ENCODE measurements at places on chromosomes 3 and 15.
A peak's percentile ranks its signal among the peaks of the same experiment; 100 is the strongest.

DNA sequence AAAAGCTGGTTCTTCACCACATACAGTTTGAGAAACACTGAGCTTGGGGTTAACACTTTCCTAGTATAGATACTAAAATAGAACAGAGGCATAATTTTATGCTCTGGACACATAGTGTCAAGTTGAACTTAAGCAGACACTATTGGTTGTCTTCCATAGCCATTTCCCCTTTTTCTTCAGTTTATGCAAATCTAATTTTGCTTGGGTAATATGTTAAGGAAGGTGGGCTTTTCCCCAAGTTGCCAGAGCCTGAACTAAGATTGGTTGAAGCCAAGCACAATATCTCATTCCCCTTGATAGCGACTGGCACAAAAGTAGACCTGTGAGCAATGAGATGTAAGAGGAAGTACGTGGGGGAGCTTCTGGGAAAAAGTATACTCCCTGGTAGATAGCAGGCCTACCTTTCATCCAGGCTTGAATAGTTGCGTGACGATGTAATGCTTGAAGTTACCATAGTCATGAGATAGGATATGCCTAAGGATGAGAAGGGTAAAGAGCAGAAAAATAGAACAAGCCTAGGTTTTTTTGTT is 4.5 kb upstream of the POPDC2 start:
- DNase-seq = no peak

DNA sequence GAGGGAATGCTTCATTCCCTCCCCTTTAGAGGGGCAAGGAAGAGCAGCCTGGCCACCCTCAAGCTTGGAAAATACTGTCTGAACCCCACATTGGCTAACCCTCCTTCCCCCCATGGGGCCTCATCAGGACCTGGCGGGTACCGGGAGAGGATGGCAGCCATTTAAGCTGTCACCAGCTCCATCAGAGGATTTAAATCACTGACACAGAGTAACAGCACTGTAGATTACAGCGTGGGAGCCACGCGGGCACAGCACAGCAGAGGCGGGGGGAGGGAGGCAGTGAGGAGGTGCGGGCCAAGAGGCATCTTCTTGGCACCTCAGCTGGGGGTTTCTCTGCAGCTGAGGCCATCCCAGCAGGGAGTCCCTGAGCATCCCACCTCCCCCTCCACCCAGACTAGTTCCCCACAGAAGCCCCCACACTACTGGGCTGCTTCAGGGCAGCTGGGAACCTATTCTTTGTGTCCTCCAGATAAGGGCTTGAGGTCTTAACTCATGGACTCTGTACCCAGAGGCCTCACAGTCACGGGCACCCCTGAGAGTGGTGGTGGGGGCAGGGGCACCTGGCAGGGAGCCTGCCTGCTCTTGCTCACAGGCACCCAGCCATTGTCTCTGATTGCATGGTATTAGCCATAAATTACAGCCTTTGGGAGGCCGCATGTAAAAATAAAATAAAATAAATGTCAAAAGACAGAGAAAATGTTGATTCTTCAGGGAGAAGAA is 21.9 kb upstream of the CACNA2D2 start:
- no peak for DNase-seq

- no peak for DNase-seq
Measured at GRCh38 chr3:103863381-103863780, 1428.6 kb downstream of the ZPLD1 start.

DNA sequence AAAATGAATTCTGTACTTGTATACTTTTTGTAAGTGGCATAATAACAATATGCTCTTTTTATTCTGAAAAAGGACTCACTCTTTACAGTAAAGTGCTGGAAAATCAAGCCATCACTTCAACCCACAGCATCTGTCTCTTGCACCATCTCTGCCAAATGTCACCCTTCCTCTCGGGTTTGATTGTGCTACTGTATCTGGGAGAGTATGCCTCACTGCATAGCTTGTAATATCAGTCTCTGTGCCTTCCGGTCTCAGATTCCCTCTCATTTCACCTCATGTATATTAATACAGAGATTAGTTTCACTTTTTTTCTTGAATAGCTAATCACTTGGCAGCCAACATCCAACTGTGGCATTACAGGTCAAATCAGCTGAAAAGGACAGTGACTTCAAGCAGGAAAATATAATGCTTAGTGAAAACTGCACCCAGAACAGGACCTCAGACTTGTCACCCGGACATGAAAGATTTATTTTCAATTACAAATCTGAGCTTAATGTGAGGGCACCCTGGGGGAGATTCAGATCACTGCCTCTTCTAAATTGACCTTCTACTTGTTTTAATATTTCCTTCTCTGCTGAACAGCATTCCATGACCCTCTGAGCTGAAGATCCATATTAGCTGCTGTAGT is 605.8 kb upstream of the NAALADL2 start:
- no peak for DNase-seq

DNA sequence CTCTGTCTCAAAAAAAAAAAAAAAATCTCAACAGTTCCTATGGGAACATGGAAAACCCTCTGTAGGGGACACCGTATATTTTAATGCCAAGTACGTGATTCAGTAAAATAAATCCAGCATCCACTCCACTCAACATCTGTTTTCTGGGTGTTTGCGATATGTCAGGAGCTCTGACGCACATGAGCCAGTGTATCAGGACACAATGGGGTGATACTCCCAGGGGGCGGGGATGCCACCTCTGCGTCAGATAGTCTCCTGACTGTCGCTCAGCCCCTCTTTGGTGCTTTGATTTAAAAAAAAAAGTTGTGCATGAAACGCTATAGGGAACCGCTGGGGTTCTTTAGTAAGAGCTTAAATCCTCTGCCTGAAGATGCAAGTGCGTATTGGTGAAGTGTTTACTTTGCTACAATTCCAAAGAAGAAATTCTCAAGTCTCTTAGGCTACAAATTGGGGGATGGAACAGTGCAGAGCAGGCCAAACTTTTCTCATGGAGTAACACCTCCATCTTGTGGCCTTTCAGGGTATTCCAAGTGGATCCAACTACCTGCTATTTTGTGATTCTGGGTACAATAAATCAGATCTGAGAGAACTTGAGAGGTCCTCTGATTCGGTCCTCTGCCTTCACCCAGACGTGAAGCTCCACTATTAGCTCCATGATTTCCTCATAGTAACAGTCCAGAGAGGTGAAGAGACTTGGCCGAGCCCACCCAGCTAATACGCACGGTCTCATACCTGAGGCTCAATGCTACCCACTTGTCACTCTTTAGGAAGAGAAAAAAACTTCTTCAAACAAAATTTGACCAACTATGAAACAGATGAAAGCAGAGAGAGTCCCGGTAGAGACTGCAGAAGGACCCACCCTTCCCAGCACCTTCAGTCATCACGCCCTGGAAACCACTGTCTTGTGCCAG is 9.3 kb upstream of the NR2E3 start:
- no peak for DNase-seq

DNA sequence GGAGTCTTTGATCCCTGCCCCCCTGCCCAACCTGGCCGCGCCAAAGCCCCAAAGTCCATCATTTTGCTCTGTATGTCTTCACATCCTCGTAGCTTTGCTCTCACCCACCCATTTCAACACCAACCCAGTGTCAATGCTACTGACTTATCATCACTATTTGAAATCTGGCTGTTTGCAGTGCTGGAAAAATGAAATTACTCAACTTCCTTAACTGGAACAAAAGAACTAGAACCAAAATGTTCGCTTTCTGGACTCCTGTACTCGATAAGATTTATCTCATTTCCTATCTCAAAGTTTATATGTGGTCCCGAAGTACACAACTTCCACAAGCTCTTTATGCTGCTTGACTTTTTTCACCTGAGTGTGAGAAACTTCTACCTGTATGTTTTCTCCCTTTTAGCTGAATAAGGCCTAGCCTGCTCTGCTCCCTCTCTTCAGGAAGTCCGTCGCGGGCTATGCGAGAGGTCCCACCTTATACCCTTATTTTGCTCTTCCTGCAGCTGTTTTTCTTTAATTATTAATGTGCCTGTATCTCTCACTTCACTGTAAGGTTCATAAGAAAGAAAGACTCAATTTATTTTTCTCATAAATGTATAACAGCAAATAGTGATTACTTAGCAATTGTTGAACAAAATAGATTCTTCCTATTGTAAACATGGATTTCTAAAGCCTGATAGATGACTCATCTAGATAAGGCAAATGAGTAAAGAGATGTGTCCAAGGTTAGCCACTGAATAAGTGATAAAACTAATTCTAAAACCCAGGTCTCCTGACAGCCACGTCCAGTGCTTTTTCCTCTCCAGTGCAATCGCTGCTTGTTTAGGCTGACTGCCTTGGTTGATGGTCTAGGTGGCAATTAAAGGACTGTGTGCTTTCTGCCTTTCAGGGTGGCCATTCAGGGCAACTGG is 464.1 kb upstream of the TPRG1 start:
- DNase-seq = no peak

DNA sequence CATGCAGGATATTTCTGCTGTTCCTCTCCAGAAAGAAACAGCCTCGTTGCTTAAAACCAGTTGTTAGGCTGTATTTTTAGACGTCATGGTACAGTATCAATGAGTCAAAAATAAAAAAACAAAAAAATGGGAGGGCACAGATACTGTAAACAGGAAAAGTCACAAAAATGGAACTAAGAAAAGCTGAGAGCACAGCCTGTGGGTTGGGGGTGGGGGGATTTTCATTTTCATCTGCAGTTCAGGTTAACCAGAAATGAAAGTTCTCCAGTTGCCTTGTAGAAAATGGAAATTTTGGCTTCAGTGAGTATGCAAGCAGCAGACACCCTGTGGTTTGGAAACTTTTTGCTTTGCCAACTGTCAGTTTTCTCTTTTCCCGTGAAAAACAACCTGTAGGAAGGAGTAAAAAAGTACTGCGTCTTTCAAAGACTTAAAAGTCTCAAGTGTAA is 59.0 kb downstream of the FRMD4B start:
- no peak for DNase-seq

DNA sequence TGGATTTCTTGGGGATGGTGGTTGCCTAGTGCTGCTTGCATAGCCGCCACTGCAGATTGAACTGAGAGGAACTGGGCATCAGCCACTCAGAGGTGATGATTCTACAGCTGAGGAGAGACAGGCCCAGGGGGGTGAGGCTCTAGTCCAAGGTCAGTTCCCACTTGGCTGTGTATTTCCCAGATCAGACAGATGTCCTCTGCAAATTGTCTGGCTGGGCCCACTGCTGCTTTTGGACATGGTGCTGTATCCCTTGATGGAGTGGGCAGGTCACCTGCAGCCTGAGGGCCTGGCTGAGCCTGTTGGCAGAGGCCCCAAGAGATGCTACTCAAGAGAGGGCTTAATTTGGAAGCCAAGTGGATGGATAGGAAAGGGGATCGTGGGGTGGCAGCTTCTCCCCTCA is 124.5 kb upstream of the CTDSPL start:
- DNase-seq = no peak

GRCh38 chr3:163196815-163197374 is 1700.3 kb downstream of the OTOL1 start:
- no peak for DNase-seq

DNA sequence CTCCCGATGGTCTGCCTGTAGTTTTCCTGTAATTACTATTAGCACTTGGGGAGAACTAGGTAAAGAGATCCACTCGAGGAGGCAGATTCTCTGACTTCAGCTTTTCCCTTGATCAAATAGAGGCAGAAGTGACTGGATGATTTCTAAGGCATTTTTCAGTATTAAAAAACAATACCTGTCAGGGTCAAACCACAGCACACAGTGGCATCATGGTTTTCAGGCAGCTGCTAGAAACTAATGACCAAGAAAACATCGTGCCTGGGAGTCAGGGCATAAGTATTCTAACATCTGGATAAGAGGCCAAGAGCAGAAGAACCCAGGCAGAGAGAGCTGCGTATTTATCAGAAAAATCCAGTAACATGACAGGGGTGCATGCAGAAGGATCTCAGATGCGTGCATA is 419.9 kb downstream of the TUSC7 start:
- DNase-seq = no peak

DNA sequence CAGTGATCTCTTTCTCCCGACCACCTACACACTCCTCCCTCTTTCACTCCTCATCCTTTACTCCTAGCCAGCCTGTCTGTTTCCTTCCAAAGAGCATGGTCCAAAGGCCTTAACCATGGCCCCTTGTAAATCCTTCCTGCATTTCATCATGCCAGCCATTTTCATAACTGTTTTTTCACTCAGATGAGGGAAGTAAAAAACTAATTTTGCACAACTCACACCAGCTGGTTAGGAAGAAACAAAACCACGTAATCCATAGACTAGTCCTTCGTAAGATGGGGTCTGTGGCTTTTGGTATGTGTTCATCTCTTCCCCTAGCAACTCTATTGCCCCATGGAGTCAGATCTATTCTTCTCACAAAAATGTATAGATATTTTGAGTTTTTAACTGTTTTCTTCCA is 187.8 kb downstream of the SHOX2 start:
- DNase-seq = no peak

- no peak for DNase-seq
Measured at GRCh38 chr3:154071146-154071545, 50.0 kb upstream of the ARHGEF26 start.

GRCh38 chr3:115359536-115359935 is 212.4 kb upstream of the ZBTB20 start:
- no peak for DNase-seq

DNA sequence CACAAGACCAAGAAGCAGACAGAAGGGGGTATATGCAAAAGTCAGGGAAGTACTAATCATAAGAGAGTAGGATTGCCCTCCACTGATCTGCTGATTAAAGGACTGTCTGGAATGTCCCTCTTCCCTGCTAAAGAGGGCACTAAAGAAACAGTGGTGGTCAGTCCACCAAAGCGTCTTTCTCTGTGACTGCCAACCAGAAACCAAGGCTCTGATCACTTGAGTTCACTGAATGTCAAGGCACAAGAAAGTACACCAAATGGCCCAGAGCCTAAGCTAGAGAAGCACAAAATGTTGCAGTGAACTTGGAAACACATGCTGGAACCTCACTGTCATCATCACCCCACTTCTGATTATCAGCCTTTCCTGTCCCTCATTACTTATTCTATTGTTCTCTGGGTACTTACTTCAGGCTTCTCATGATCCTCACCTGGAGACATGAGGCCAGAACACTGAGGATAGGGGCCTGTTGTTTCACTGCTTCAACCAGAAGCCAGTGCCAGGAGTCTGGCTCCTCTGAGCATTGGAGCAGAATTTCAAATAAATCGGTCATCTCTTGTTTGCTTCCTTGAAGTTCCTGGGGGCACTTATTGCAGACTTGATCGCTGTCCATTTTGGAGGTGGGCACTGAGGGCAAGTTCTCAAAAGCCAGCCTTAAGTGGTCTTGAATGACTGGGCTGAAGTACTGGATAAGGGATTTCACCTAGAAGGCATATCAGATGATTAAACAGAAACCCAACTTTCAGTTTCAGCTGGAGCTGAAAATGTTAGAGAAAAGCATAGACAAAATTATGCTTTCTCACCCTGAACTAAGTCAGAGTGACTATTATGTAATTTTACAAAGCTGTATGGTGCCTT is 58.9 kb downstream of the EIF3J start:
- no peak for DNase-seq

- no peak for DNase-seq
Measured at GRCh38 chr3:113684271-113684819, 12.1 kb downstream of the USF3 start.

DNA sequence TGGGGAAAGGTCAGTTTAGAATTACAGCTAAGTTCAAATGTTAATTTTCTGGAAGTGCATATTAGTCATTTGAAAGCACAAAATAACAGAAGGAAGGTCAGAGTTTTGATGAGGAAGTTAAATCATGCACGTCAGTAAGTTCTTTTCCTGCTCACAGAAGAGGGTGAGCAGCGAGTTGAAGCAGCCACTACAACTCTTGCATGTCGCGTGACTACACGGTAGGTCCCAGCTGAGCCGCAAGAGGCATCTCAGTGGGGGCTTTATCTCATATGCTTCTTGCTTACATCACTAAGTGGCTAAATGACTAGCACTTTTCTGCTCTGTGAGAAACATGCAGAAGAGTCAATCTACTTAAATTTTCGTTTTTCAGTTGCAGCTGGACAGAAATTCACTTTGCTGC is 21.3 kb upstream of the SEC62 start:
- DNase-seq = peak; percentile 15

GRCh38 chr3:185534511-185534910 is 17.9 kb downstream of the LIPH start:
- no peak for DNase-seq

Measured in activated naive CD4-positive, alpha-beta T cell (primary cell).